ENCODE measurements at places on chromosomes 11 and 22.
A peak's percentile ranks its signal among the peaks of the same experiment; 100 is the strongest.

DNA sequence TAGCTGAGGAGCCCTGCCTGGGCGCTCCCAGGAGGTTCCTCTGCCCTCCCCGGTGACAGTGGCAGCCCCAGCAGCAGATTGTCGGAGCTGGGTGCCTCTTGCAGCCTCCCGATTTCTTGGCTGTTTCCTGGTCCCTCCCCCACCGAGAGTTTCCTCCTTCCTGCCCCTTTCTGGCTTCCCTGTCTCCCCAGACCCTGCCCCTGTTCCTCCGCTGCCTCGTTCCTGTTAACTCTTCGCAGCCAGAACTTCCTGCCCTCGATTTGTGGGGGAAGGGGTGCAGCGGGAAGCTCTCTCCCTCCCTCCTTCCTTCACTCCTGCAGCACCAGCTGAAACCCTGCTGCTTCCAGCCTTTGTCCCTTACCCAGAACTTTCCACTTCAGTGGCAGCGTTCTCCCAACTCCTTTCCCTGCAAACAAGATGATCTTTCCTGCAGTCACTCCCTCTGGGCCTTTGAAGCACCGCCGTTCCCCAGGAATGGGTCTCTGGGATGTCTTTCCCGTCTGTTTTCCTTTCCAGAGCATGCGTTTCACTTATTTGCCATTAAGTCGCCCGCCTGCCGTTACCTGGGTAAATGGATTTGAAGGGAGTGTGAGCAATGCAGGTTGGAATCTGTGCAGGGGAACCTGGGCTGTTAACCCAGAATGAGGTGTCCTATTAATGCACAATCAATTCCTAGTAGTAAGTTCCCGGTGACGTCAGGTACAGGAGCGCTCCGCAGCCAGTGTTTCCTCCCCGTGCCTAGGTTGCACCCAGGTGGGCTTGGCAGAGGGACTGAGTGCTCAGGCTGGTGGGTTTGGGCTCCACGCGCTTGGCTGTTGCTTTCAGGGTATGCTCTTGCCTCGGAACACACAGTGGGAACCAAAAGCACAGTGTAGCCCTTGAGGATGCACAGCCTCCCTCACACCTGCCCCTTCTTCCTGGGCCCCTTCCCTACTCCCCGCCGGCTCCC is 4.3 kb downstream of the GRK2 start:
- DNase-seq = no peak

DNA sequence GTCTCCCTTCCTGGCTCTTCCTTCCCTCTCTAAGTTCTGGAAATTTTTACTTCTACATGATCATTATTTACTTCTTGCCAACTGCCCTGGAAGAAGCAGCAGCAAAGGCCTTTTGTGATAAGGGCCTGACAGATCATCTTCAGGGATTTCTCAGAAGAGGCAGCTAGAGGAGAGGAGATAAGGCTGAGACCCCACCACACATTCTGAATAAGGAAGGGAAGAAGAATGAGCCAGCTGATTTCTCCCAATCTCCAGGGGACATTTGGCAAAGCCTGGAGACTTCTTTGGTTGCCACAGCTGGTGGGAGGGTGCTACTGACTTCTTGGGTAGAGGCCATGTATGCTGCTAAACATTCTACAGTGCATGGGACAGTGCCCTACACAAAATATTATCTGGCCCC is 122.4 kb upstream of the OR9Q1 start:
- DNase-seq = no peak

DNA sequence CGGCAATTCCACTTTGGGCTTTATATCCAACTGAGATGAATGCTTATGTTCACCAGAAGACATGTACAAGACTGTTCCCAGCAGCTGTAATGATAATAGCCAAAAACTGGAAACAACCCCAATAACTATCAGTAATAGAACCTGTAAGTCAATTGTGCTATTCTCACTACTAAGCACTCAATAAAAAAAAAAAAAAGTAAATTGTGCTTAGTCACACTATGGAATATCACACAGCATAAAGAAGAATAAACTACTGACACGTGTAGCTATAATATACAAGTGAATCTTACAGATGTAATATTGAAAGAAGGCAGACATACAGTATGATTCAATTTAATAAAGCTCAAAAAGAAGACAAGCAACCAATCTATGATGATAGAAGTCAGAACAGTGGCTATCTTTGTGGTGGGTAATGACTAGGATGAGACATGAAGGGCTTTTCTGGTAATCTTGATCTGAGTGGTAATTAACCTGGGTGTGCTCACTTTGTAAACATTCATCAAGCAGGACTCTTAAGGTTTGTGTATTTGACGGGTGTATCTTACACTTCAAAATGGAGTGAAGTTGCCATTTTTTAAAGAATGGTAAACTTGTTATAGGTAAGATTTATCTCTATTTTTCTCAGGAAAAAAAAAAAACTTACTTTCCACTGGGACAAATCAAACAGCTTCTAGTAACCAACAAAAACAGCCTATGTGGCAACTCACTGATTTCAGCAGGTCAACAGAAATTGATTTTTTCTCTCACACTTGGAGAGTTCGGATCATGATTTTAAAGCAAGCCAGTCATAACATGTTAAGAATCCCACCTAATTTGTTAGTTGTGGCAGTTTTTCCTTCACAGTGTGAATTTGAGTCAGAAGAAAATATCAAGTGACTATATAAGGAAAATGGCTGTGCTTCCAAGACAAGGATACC is 84.2 kb downstream of the CCDC83 start:
- DNase-seq = no peak

DNA sequence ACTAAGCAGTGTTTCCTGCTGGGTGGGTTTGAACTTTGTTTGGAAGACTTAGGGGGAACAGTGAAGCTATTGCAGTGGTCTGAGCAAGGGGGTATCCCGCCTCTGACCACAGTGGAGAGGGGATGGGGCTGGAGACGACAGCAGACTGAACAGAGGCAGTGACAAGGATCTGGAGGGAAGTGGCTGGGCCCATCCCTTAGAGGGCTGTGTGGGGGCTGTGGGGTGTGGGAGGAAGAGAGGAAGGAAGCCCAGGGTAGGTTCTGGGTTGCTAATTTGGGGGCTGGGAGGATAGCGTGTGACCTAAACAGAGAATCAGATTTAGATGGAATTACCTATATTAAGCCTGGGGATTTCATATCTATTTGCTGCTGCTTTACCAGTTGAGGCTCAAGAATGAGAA is 70.7 kb downstream of the BMAL1 start:
- DNase-seq = no peak

GRCh38 chr11:108239076-108239475 is 16.2 kb downstream of the ATM start:
- no peak for DNase-seq

GRCh38 chr22:40878922-40879321 is 17.0 kb upstream of the DNAJB7 start:
- DNase-seq = no peak

DNA sequence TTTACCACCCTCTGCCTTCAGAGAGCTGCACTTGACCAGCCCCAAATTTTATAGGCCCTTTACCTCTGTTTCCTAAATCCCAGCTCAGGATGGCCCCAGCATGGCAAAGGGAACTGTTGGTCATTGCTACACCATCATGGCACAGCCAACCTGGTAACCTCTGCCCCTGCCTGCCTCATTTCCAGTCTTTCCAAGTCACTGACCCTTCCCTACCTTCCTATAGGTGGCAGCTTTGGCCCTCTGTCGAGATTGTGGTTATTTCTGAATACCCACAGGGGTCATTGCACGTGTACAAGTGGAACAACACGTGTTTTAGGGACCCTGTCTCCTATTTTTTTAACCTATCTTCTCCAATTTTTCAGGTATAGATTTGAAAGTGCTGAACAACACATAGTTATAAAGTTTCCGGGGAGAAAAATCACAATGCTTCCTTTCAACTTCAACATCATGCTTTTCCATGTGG is 2.8 kb downstream of the GALNT18 start:
- no peak for DNase-seq

- no peak for DNase-seq
Measured at GRCh38 chr22:41587347-41587723, 2.3 kb downstream of the PMM1 start.

- peak; percentile 6 for DNase-seq
Measured at GRCh38 chr11:119258180-119258579, 52.0 kb downstream of the CBL start.

- no peak for DNase-seq
Measured at GRCh38 chr11:4068962-4069361, 25.6 kb upstream of the RRM1 start.

DNA sequence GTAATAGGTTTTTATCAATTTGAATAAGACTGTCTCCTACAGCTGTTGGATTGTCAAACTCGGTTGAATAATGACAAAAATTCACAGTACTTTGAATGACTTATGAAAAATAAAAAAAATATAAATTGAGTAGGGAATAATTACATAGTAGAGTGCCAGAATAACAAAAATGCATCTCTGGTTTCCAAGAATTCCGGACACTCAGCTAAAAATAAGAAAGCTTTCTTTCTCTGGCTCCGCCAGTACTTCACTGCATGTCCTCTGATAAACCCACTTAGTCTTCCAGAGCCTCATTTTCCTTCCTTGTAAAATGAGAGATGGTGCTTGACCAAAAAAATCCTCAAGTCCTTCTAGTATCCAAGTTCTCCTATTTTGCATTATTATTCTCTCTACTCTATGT is 374.6 kb upstream of the LUZP2 start:
- no peak for DNase-seq

- DNase-seq = no peak
Measured at GRCh38 chr22:43833286-43834240, 21.5 kb upstream of the EFCAB6 start.

GRCh38 chr22:29512031-29512430 is 32.0 kb downstream of the NEFH start:
- no peak for DNase-seq

DNA sequence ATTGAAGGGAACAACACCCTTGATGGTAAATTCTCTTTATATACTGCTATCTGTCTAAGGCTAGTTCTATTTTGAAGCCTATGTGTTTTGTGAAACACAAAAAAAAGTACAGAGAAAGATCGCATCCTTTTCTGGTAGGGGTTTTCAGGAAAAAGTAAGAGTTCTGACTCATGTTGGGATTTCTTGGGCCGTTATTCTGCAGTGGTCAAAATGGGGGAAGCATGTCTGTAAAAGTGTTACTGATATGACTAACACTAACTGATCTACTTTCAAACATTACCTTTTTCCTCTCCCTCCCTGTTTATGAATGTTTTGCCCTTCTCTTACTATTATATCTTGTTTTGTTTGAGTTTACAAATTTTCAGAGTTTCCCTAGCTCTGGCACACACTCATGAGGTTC is 53.9 kb downstream of the CTNND1 start:
- DNase-seq = no peak

- DNase-seq = no peak
Measured at GRCh38 chr11:31882951-31883392, 71.8 kb upstream of the PAX6 start.

DNA sequence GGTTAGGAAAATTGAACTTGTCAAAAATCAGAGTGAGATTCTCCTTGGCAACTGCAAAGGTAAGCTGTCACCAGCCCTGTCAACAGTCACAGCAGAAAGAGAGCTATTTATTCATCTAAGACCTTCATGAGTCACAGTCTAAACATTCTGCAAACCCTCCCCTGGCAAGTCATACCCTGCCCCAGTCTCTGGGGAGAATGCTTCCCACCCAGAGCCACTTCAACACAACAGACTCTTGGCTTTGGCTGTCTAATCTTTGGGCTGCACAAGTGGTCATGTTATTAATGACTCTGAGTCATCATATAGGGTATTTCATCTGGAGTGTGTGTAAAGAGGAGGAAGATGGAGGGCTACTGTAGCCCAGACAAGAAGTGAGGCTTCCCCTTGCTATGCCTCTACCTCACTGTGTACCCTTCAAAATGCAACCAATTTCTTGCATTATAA is 153.4 kb downstream of the CCDC34 start:
- DNase-seq = no peak

GRCh38 chr11:2758751-2759150 is 59.0 kb upstream of the KCNQ1OT1 start:
- DNase-seq = no peak

DNA sequence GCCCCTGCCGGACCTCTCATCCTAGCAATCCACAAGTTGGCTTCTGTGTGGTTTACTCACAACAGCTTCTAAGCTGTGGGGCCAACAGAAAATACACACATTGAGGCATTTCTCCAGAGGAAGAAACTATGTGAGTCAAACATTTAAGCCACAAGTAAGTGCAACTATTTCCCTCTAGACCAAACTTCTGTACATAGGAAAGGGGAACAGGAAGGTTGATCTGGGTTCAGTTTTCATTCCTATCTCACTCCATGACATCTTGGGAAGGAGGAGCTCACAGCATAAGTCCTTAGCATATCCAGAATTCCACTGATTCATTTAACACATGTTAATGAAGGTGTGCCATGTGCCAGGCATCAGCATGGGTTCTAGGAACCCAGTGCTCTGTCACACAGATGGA is 72.8 kb upstream of the PICALM start:
- DNase-seq = no peak

- DNase-seq = no peak
Measured at GRCh38 chr11:96708219-96708878, 318.5 kb downstream of the JRKL start.

- DNase-seq = no peak
Measured at GRCh38 chr11:46357483-46357936, 10.2 kb downstream of the DGKZ start.

- no peak for DNase-seq
Measured at GRCh38 chr11:34382532-34383276, 24.9 kb upstream of the ABTB2 start.

DNA sequence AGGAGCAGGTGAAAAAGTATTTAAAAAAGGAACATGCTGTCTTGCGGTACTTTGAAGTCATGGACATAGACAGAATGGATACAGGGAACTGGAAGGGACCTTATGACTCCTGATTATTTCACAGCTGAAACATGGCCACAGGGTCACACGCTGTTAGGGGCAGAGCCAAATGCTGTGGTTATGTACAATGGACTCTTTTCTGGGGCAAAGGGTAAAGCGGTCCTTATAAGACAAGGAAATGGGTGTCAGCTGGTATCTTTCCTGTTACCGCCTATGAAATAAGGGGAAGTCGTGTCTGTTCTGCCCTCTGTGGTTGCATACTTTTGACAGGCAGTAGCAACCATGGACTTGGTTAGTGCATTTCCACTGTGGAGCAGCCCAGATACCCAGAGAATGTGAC is 12.8 kb upstream of the ST14 start:
- DNase-seq = no peak

DNA sequence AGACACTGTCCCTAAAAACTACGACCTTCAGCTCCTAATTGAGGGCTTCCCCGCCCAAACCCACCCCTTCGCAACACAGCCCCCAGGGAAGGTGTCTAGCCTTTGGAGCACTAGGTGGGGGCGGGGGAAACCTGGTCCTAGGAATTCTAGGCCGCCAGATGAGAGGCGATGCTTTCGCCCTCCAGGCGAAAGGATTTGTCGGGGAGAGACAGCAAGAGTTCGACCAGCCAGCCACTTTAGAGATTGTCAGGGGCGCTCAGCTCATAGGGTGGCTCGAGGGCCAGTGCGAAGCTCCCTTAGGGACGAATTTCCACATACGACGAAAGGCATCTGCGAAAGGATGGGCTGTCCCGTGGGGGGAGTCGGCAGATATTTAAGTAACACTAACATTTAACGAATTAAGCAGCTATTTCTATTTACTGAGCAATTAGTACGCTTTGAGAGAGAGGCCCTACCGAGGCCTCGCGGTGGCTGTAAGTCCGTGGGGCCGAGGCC is 5.3 kb downstream of the CD248 start:
- DNase-seq = no peak

- no peak for DNase-seq
Measured at GRCh38 chr11:71236836-71237475, 15.4 kb downstream of the SHANK2 start.

- no peak for DNase-seq
Measured at GRCh38 chr11:2826679-2827056, 58.9 kb downstream of the CDKN1C start.

Data from activated CD4-positive, alpha-beta T cell treated with anti-CD3 and anti-CD28 coated beads, Interleukin-2, amount 50 U/mL, for 1 hour (primary cell).